WERI-Rb-1 (cell line): ENCODE measurements at places on chromosomes 7 and 10.

DNA sequence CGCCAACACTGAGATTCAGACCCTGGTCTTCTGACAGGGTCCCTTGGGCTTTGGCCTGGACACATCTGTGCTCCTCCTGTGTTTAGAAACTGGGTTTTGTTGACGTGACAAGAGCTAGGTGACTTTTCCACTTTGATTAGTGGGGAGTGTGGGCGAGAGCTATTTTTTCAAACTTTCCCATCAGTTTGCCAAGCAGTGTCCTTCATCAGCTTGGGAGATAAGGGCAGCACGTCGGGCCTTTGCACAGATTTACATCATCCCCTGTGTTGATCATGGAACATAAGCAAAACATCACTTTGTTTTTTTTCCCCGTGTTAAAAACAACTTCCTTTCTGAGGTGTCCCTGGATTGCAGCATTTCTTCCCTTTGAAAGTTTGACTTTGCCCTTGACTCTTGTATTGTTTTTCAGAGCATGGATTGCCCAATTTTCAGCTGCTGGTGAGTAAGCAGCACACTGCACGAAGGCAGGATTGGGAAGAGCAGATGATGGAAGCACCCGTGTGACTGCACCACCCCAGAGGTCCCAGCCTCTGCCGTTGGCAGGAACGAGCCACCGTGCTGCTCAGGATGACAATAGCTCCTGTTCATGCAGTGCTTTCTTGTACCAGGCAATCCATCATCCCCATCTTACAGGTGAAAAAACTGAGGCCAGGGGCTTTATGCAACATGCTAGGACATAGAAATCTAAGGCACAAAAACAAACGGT is 6.4 kb upstream of the IGFBP1 start:
- no peak for DNase-seq

- DNase-seq = peak; percentile 61
These were observed 618 bp upstream of the RELN start for GRCh38 chr7:103989785-103990767.

- DNase-seq = no peak
These were observed 2.3 kb downstream of the CALU start for GRCh38 chr7:128741491-128741890.

DNA sequence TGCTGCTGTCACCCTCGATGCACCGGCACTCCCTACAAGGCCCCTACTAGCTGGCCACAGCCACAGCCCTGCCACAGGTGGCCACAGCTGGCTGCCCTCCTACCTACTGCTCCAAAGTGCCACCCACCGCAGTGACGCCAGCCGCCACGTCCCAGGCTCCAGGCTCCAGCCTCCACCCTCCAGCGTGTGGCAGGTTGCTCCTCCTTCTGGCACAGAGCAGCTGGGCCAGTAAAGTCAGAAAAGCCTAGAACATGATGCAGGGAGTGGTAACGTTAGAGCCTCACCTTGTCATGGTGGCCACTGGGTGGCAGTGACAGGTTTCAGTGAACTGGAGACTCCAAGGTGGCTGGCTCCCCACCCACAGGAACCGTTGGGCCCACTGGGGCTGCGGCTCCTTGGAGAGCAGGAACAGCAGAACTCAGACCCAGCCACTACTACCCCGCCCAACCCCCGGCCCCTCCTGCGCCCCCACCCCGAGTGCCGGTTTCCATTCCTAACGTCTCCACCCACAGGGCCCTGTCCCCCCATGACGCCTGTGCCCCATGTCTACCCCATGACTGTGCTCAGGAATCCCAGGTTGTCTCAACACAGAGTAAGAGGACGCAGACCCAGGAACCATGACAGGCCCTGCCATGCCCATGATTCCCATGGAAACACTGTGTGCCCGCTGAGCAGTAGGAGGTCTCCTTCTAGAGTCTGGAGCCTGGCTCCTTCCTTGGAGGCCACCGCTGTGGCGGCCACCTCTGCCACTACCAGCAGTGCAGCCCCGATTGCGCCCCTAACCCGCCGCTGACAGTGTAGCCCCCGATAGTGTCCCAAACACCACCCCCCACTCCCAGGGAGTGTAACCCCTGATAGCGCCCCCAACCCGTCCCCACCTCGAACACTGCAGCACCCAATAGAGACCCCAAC is 52.3 kb upstream of the ZNF33B start:
- peak; percentile 20 for DNase-seq

DNA sequence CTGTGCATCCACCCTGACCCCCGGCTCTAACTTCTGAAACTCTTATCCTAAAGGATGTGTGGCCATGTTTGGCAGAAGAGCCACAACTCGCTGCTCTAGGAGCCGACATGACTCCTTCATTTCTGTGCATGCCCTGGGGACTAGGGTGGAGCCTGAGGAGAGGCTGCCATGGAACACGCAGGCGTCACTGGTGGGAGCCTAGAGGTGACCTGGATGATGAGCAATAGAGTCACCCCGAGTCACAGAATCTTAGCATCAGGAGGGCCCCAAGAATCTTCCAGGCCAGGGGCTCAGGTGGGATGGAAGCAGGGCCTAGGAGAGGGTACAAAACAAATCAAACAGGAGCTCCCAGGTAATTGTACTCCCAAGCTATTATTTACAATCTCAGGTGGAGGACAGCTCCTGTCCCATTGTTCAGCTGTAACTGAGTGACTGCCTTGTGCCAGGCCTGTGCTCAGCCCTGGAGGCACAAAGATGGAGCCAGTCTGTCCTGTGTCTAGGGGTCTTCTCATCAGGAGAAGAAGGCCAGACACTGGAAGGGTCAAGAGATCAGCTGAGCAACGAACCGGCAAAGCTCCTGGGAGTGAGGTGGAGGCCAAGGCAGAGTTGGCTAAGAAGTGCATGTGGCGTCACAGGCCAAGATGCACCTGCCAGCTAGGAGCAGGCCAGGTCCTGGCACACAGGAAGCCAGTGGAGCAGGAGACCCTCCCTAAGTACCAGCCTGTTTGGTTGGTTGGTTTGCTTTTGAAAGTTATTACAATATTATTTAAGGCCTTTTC is 5.8 kb upstream of the ZNF22 start:
- DNase-seq = no peak

DNA sequence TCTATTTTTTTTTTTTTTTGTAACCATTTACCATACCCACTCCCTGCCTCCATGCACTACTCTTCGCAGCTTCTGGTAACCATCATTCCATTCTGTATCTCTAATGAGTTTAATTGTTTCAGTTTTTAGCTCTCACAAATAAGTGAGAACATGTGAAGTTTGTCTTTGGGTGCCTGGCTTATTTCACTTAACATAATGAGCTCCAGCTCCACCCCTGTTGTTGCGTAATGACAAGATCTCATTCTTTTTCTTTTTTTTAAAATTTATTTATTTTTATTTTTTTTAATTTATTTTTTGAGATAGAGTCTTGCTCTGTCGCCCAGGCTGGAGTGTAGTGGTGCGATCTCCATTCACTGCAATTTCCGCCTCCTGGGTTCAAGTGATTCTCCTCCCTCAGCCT is 142.3 kb upstream of the PCLO start:
- no peak for DNase-seq

GRCh38 chr7:72805526-72806494 is 22.2 kb downstream of the TYW1B start:
- DNase-seq = no peak

DNA sequence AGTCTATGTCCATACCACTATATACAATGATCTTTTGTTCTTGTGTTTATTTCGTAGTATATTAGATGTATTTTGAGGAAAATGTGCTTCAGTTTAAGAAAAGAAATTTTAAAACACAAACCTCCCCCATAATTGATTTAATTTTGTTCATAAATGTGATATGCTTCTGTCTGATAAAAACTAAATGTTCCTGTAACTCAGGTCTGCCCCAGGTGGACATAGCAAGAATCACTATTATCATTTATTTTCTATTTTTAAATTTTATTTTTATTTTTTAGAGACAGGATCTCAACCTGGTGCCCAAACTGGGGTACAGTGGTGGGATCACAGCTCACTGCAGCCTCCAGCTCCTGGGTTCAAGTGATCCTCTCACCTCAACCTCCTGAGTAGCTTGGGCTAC is 43.2 kb downstream of the BEND7 start:
- DNase-seq = no peak

DNA sequence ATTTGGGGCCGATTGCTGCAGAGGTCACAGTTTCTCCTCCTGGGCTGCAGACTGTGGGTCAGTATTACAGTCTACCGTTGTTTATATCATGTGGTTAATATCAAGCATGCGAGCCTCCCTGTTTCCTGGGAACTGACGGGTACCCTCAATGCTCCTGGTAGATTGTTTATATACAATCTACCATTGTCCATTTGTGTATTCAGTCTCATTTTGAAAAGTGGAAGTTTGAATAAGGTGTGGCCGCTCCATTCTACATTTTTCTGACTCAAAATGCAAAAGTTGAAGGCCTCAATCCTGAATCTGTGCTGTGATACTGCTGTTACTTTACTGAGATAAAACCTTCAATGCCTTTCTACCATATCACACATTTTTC is 107.9 kb downstream of the ACTR3B start:
- no peak for DNase-seq

GRCh38 chr7:76334320-76334967 is 24.3 kb downstream of the YWHAG start:
- DNase-seq = no peak

GRCh38 chr10:50393784-50394467 is 142.6 kb upstream of the ASAH2 start:
- no peak for DNase-seq

GRCh38 chr7:2838873-2839578 is 5.1 kb downstream of the GNA12 start:
- no peak for DNase-seq

- peak; percentile 47 for DNase-seq
These were observed 14.0 kb upstream of the SLC18A2 start for GRCh38 chr10:117226813-117227451.

DNA sequence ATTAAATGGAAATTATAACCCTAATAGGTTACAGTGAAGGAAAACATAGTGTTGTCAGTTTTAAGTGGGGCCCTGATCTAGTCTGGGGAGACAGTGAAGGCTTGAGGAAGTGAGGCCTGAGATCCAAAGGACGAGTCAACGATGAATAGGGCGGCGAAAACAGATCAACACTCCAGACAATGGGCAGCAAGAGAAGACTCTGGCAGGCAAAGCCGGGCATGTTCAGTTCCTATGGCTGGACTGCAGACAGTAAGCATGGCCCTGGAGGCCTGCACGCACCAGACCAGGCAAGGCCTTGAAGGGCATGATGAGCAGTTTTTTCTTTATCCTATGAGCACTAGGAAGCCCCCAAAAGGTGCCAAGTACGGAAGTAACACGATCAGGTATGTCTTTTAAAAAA is 127.8 kb downstream of the RNF216 start:
- DNase-seq = no peak

- peak; percentile 94 for DNase-seq
These were observed 39.8 kb downstream of the SPOCK2 start for GRCh38 chr10:72048450-72049124.

DNA sequence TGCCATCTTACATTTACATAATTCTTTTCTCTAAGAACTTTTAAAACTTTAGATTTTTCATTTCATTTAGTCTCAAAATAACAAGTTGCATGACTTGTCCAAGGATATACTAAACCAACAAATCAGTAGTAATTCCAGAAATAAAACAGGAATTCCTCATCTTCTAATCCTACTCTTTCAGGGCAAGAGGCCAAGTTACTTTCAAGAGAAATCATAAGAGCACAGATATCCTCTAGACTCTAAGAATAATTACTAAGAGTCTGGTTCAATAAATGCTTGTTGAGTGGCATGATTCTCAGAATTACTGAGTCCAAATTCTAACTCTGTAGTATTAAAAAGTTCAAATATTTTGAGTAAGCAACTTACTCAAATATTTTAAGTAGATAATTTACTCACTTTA is 12.9 kb downstream of the PDZD8 start:
- DNase-seq = no peak

DNA sequence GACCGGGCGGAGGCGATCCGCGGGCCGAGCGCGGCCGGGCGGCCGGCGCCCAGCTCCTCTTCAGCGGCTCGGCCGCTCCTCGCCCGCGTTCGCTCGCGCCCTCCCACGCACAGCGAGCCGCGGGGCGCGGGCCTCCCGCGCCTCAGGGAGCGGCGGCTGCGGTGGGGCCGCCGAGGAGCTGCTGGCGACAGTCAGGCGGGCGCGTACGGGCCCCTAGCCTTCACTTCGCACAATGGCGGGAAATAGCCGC is at the start of gene MCMBP:
TSS of gene MCMBP (minus strand) at position 234 of the 250 bp plus-strand sequence. CDS start 259 bp downstream, outside the sequence.
- DNase-seq = no peak

- DNase-seq = no peak
These were observed 268.1 kb upstream of the FZD8 start for GRCh38 chr10:35910234-35910633.

DNA sequence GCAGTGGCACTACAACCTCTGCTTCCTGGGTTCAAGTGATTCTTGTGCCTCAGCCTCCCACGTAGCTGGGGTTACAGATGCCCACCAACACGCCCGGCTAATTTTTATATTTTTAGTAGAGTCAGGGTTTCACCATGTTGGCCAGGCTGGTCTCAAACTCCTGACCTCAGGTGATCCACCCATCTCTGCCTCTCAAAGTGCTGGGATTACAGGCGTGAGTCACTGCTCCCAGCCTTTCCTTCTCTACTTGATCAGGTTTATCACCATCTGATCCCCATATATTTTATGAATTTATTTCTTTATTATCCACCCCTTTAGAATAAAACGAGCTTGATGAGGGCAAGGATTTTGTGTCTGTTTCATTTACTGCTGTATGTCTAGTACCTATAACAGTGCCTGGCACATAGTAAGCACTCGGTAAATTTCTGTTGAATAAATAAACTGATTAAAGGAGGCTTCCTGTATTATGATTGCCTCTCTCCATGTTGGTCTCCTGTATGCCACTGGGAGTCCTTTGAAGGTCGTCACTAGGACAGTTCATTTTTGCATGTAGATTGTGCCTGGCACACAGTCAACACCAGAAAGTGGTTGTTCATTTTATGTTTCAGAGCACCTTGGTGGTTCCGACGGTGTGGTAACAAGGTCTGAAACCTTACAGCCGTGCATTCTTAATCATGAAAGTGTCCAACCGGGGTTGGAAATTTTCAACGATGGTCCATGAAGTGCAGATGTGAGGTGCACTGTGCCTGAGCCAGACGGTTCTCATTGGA is 9.6 kb upstream of the EIF3A start:
- no peak for DNase-seq

GRCh38 chr7:71454981-71455380 is 323.0 kb downstream of the GALNT17 start:
- DNase-seq = no peak

- no peak for DNase-seq
These were observed 28.3 kb downstream of the DRGX start for GRCh38 chr10:49367600-49367999.

DNA sequence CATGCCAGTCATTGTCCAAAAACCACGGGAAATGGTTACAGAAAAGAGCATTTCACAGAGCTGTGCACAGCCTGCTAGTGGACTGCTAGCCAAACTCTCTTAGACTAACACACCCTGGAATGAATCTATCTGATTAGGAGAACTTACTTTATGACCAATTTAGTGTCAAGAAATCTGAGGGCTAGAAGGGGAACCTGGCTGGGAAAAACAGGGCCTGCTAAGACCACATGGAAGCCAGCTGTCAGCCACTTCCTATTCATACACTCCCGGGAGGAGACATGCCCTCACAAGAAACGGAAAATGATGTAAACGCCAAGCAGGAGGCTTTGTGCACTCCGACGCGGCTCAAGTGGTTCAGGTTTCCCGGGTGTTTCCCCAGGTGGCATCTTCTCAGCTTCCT is 54.8 kb downstream of the MPP7 start:
- DNase-seq = no peak
